Stimulated activated CD4-positive, alpha-beta T cell treated with anti-CD3 and anti-CD28 coated beads, Interleukin-12 subunit alpha, Interleukin-12 subunit beta, amount 100 ng/mL, for 24 hours (primary cell): ENCODE measurements at places on chromosomes 5 and 9.

DNA sequence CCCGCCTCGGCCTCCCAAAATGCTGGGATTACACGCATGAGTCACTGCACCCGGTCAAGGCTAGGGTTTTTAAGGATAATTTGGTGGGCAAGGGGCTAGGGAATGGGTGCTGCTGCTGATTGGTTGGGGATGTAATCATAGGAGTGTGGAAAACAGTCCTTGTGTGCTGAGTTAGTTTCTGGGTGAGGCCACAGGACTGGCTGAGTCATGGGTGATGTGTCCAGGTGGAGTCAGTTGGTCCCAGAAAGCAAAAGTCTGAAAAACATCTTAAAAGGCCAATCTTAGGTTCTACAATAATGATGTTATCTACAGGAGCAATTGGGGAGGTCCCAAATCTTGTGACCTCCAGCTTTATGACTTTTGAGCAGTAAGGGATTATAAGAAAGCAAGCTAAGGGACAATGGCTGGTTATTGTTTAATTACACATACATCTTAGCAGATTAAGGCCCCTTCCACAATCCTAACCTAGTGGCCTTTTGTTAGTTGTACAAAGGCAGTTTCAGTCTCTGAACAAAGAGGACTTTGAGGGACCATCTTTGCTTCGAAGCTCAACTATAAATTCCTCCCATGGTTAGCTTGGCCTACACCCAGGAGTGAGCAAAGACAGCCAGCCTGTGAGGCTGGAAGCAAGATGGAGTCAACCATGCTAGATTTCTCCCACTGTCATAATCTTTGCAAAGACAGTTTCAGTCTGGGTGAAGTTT lies 5.5 kb upstream of the AOPEP start:
- no peak for DNase-seq

- DNase-seq = no peak
Observed at GRCh38 chr9:117000196-117000723, 313.2 kb downstream of the TRIM32 start.

DNA sequence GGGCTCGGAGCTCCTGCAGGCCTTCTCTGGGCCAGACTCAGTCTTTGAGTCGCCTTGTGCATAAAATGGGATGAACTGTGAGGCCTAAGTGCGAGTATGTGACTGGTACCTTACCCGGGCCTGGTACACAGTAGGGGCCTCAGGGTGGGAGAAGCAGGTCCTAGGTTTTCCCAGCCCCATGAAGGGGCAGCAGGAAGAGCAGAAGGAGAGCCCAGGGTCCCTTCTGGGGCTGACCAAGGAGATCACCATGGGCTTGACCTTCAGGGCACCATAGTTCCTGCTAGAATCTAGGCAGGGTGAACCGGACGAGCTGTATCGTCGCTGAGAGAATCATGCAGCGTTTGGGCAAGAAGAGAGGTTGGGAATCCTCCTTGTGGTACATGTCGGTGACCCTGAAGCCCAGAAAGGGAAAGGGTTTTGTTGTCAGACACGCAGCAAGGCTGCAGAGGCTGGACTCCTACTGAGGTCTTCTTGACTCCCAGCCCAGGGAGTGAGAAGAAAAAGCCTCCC lies 373 bp upstream of the PHYKPL start:
- no peak for DNase-seq

DNA sequence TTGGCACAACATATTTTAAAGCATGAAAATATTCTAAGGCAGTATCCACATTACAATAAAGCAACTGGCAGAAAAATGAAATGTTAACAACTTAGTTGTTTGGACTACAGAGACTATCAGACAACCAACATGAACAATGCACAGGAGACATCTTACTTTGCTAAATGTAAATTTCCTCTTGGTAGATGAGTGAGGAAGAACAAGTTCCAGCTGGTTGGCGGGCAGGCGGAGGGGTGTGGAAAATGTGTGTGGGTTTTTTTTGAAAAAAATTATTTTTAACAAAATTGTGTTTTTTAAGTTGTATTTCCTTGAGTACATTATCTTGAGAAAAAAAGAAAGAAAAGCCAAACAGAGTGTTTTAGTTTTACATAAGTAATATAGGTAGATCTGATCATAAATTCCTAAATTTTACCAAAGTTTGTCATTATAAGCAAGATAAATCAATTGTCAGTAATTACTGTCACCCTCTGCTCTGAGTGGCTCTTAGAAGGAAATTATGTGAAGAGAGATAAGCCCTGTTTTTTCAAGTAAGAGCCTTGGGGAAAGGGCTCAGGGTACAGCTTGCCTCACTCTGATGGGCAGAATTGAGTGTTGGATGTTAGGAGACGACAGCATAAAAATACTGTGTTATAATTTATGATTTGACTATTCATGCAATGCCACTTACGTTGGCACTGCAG lies 42.5 kb downstream of the TMEM167A start:
- no peak for DNase-seq

GRCh38 chr9:5870020-5870339 lies 20.7 kb upstream of the MLANA start:
- DNase-seq = no peak

GRCh38 chr5:128722551-128722950 lies 184.5 kb upstream of the FBN2 start:
- no peak for DNase-seq

DNA sequence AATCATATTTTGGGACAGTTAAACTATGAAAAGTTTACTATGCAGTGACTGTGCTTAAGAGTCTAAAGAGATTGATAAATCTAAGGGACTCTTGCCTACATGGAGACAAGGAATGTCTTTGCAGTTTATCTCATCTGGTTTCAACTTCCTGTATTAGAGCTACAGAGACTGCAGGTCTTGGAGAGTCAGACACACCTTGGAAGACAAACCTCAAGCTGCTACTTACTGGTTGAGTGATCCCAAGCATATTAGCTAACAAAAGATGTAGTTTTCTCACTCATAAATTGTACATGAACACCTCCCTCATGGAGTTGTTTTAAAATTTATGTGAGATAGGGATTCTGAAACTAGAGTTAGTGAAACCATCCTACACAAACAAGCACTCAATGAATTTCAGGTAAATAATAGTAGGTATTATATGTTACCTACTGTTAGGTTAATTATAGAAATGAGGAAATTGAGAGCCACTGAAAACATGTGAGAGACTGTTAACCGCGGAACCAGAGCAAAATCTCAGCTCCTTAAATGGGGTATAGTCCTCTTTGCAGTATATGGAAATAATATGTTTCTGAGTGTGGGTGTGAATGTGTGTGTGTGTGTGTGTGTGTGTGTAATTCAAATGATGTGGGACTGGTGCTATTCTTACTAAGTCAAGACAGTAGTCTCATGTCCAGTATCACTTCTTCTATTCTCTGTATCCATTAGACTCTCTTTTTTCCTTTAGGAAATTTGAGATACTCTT lies 752.1 kb downstream of the DTWD2 start:
- DNase-seq = no peak

DNA sequence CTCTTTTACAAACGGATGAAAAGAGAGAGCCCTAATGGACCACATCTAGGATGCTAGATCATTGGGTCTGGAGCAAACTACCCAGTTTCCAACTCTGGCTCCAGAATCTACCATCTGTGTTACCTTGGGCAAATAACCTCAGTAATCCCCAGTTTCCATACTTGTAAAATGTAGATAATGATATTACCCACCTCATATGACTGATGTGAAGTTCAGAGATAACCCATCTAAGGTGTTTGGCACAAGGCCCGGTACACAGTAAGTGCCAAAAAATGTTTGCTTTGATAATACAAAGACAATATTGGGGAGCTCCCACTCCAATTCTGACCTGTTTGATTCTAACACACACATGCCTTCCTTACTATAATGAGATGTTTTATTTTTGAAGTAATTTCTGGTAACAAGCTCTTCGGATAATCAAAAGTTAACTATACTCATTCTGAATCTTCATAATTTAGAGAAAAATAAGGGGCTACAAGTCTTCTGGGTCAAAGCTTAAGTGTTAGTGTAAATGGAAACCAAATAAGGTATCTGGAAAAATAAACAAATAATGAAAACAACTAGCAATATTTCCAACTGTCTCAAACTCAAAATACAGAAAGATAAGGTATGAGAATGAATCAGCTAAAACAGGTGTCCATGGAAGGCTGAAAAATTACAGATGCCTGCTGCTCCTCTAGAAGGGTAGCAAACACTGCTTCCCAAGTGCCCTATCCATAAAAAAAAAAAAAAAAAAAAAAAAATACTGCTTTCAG lies 30.4 kb downstream of the ELL2 start:
- no peak for DNase-seq

DNA sequence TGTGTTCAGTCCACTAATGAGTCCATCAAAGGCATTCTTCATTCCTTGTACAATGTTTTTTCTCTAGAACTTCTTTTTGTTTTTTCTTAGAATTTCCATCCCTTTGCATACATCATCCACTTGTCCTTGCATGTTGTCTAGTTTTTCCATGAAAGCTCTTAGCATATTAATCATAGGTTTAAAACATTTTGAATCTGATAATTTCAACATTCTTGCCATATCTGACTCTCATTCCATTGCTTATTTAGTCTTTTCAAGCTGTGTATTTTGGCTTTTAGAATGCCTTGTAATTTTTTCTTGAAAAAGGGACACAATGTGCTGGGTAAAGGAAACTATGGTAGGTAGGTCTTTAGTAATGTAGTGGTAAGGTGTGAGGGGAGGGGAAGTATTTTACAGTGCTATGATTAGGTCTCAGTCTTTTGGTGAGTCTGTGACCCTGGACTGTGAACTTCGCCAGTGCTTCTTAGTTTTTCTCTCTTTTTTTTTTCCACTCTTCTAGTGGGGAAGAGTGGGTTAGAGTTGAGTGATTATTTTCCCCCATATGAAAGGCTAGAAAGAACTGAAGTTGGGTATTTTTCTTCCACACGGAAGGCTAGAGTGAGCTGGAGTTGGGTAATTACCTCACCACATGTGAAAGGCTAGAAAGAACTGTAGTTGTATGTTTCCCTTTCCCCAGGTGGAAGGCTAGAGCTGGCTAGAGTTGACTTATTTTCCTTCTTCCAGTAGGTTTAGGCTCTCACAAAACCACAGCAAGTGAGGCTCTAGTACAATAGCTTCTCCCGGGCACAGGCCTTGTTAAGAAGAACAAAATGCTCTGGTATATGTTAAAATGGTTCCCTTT lies 172.1 kb downstream of the SNX18 start:
- DNase-seq = no peak

DNA sequence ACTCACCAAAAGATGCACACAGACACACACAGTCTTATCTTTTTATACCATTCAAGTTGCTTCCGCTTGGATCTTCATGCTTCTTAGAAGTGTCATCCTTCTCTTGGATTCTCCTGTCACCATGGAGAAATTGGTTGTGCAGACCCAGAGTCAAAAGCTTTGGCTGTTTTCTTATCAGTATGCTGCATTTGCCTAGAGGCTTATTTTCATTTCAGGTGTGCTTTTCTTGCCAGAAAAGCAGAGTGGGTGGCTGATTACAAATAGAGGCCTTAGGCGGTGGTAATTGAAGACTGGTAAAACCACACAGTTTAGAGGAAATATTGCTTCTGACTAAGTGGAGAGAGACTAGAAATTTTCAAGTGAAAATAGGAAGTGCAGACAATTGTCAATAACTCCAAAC lies 70.2 kb upstream of the TLE4 start:
- no peak for DNase-seq

DNA sequence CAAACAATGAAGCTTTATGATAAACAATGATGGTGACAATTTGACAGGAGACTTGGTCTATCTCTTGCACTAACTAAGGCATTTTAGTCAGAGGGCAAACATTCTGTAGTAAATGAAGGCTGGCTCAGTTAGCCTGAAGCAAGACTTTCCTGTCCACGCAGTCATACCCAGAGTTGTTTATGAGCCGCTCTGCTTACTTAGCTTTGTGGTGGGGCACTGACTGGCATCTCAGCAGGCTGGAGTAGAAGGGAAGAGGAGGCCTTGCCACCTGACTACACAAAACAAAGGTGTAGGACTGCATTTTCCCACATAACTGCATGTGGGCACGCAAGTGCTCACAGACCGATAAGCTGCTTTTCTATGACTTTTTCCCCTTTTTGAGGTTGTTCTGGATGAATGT lies 133.7 kb upstream of the EPB41L4A start:
- DNase-seq = no peak

GRCh38 chr5:14177634-14178033 lies 34.5 kb downstream of the TRIO start:
- DNase-seq = no peak

DNA sequence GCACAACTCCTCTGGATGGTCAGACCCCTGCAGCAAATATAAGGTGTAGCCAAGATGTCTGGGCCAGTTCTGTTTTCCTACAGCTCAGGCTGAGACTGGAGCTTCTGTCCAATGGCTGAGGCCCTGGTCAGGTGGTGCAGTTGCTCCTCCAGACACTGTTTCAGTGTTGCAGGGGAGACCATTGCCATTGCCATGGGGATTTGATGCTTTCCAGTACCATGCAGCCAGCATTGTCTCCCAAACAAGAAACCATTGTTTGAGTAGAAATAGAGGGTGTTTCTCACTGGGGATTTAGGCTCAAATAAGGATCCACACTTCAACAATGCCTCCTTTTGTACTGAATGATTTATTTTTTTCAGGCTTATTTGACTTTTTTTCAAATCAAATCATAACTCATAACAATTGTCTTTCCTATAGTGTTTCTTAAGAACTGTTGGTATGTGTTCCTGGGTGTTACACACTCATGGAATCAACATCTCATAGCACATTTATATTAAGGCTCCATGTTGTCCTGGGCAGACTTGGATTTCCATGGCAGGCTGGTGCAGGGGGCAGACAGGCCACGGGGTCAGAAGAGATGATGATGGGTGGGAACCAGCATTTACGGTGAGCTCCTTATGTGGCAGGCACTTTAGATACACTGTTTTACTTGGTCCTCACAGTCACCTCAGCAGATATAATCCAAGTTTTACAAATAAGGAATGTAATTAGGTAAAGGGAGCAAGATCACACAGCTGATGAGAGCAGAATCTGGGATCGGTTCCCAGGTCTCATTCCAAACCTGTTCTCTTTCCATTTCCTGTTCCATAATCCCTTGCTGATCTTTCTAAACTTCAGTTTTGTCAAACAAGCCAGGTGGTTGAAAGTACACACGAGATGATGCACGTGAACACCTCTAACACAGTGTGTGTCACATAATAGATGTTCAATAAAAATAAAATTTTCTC lies 95.9 kb upstream of the GNAQ start:
- DNase-seq = no peak

DNA sequence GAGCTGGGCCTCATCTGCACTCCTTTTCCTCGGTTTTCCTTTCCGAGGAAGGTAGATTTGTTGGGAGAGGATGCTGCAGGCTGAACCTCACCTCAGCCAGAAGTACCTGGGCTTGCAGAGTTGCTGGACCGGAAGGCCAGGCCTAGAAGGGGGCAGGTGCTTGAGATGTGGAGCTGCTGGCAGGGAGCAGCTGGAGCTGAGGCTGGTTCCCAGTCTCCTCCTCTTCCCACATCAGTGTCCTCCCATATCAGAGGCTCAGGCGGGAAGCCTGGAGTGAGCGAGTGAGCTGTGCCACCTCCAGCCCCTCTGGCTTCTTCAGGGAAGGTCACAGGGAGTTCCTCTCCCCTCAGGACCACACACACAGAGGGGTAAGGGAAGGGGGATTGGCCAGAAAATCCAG lies 259.4 kb downstream of the GADD45G start:
- DNase-seq = no peak

GRCh38 chr5:32542216-32543059 lies 42.9 kb upstream of the SUB1 start:
- no peak for DNase-seq

GRCh38 chr5:155866971-155867370 lies 460.0 kb upstream of the SGCD start:
- no peak for DNase-seq
